Fibroblast of mammary gland (primary cell): ENCODE measurements at places on chromosomes 5 and 9.
A peak's percentile ranks its signal among the peaks of the same experiment; 100 is the strongest.

GRCh38 chr5:38641003-38641402, 84.6 kb upstream of the LIFR start:
- DNase-seq: no peak

DNA sequence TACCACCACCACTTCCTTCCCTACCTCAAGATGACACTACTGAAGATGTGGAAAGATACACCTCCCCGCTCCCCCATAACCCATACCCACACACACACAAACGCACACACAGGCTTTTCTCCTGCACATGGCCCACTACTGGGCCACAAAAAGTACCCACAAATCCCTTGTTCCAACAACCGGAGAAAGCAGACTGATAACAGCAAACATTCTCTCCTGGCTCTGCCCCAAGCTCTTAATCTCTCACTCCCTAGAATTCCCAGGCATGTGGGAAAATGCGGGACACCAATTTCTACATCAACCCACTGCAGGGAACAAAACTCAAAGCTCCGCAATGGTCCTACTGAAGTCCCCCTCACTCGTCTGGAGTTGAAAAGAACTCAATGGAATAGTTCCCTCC, 611.0 kb upstream of the KLF4 start:
- DNase-seq: no peak

- no peak for DNase-seq
Observed at GRCh38 chr5:127066721-127067120, 6.6 kb downstream of the C5orf63 start.

DNA sequence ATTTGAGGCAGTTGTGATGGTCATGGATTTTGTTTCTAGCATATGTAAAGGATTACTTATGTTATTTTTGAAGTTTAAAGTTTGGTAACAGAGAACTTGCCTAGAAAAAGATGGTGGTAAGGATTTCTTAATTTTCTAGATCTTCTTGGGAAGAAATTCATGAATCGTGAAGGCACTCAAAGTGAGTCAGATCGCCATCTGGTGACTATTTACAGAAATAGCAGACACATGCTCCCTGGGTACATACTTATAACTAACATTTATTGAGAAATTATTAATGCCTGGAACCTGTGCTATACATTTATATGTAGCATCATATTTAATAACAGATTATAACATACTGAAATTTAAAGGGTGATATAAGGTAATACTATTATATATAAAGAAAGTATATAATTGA, 299.7 kb downstream of the IZUMO3 start:
- peak; percentile 23 for DNase-seq

- no peak for DNase-seq
Observed at GRCh38 chr9:124741662-124742061, 29.4 kb downstream of the NR6A1 start.

DNA sequence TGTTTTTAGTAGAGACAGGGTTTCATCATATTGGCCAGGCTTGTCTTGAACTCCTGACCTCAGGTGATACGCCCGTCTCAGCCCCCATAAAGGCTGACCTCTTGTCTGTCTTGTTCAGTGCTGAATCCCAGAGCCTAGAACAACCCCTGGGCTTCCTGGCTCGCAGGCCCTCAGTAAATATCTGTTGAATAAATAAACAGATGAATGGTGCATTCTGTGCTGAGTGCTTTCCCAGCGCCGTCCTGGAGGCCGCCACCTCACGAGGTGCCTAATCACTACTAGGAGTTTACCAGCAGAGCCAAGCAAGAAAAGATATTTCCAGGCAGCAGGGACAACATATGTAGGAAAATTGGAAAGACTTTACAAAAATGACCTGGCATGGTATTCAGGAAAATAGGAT, 88.5 kb downstream of the SNX24 start:
- no peak for DNase-seq

GRCh38 chr9:93826209-93826608, 128.9 kb downstream of the BARX1 start:
- no peak for DNase-seq

GRCh38 chr5:143062379-143062778, 292.2 kb downstream of the ARHGAP26 start:
- no peak for DNase-seq

DNA sequence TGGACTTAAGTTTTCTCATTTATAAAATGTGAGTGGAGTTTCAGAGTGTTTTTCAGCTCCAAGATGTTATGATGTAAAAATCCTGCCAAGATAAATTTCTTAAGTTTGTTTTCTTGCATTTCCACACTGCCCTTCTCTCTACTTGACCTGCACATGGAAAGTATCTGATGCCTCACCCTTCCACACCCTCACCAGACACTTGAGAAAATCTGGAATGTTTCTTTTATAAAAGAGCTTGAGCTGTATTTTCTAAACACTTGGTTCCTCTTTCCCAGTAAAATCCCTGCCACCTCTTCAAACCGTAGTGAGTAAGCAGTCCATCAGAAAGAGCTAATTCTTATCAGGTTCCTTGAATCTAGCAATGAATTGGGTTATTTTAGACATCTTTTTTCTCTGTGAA, 42.9 kb downstream of the FOXD1 start:
- DNase-seq: no peak

- DNase-seq: peak; percentile 28
Observed at GRCh38 chr9:22143799-22144625, 134.9 kb upstream of the CDKN2B start.

GRCh38 chr5:75678155-75678554, 39.1 kb downstream of the POC5 start:
- DNase-seq: no peak

GRCh38 chr9:134485653-134486052, 155.9 kb upstream of the COL5A1 start:
- DNase-seq: no peak

DNA sequence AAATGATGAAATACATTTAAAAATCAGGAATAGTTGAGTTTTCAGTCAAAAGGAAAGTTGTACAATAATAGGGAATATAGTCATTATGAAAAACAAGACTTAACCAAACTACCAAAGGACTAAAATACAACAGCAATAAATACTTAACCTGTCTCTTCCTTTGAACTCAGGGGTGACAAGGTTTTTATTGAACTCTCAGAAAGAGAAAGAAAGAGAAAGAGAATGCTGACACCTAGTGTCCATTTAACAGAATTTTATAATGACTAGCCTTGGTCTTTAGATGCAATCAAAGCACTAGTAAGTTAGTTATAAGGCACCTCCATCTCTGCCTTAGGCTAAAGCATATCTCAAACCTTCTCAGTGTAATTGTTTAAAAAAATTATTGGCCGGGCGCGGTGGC, 47.5 kb downstream of the UIMC1 start:
- DNase-seq: peak; percentile 41

DNA sequence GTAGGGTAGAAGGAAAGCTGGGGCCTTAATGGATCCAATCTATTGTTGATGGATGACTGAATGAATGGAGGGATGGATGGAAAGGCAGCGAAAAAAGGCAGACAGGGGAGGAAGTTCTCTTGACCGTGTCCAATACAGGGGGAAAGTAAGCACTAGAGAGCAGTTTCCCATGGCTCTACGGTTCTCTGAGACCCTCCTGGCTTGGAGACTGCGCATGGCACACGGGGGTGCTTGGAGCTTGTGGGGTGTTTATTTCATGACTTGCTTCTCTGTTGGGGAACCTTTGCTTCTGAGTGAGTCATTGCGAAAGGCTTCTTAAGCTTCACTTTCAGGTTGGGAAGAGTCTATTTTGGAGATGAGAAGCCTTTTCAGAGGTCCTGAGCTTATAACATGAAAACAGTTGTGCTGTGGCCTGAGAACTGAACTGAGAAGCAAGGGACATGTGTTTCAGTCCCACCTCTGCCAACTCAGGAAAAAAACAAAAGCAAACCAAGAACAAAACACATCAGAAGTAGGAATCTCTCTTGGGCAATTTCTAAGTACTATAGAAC, 12.8 kb upstream of the TEX48 start:
- DNase-seq: no peak

DNA sequence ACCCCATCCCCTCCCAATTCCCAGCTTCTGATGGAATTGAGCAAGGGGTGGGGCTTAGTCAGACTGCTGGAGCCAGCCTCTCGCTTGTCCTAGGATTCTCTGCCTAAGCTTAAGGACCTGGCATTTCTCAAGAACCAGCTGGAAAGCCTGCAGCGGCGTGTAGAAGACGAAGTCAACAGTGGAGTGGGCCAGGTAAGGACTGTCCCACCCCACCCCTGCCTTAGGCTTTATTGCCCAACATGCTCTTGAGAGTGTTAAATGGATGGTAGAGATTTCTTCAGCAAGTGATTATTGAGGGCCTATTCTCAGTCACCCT, 1.1 kb downstream of the SLC35A4 start:
- peak; percentile 34 for DNase-seq

DNA sequence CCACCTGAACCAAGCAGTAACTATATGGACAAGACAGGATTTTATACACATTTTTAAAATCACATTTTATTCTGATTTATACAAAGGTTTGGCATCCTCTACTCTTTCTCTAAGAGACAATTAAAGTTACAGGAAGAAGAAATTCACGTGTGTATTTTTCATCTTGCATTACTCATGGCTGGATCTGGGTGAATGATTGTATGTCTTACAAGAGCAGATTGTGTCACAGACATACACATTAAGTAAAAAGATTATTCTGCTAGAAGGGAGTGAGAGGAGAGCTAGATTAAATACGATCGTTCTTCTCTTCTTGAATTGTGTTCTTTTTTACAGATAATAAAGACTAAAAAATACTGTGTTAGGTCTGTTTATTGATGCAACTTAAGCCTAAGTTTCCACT, 20.8 kb upstream of the CEP120 start:
- no peak for DNase-seq

GRCh38 chr5:4989118-4989517, 151.0 kb upstream of the ADAMTS16 start:
- DNase-seq: no peak

GRCh38 chr5:37424441-37424840, 45.3 kb downstream of the WDR70 start:
- no peak for DNase-seq

GRCh38 chr9:34446468-34446891, 11.9 kb downstream of the FAM219A start:
- peak; percentile 36 for DNase-seq

DNA sequence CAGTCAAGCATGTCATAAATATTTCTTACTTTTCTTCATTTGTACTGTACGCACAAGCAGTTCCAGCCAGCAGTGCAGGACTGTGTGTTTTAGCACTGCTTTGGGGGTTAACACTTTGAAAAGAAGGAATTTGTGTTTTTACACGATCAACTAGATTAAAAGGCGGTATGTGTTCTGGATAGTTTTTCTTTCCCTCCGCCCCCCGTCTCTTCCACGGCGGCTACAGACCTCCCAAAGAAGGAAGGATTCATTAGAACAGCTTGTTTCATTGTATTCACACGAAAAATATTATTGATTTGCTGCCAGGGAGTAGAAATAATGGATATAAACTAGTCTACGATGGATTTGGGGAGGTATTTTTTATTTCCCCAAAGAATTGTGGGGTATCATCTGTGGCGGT, 336.8 kb upstream of the RFX3 start:
- DNase-seq: no peak

- no peak for DNase-seq
Observed at GRCh38 chr9:8736805-8737204, 937.2 kb upstream of the DMAC1 start.

DNA sequence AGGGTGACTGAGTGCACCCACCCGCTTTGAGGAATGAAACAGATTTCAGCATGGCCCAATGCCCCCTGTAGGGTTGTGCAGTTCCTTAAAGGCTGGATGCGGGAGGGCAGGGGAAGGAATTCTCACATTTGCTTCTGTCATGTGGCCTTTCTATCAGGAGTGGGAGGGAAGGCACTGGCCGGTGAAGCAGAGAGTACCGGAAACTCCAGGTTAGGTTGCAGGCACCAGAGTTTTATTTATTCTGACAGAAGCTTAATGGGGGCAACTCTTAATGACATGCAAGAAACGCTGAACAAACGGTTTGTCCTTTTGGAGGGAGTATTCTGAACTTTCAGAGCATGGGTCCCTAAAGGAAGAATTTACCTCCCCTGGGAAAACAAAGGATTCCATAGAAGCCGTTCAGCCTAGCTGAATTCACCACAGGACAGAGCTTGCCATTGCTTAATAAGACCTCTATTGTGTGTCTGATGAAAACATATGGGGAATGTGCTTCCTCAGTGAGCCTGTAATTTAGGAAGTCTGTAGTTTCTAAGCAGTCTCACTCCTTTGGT, 44.1 kb upstream of the EQTN start:
- no peak for DNase-seq

- peak; percentile 24 for DNase-seq
Observed at GRCh38 chr5:66744040-66744439, 147.8 kb downstream of the MAST4 start.

DNA sequence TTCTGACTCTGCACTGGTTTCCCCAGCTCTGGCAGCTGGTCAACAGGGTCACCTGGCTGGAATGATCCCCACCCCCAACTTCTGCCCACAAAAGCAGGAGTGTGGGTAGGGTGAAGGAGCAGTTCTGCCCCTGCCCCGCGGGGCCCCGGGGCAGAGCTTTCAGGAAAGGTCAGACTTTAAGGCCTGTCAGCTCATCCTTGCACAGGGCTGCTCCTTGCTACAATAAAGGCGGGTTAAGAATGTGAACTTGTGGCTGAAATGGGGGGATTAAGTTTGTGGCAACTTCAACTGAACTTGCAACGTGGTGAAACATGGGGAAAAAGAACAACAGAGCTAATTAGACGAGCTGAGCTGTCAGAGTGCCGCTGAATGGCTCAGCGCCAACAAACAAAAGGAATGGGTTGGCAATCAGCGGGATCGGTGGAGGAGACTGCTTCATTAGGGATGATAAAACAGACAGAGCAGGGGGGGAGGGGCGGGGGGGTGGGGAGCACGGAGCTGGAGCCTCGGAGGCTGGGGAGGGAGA, 50.8 kb downstream of the CRB2 start:
- DNase-seq: no peak

GRCh38 chr5:78763659-78764189, 115.2 kb upstream of the LHFPL2 start:
- DNase-seq: no peak

DNA sequence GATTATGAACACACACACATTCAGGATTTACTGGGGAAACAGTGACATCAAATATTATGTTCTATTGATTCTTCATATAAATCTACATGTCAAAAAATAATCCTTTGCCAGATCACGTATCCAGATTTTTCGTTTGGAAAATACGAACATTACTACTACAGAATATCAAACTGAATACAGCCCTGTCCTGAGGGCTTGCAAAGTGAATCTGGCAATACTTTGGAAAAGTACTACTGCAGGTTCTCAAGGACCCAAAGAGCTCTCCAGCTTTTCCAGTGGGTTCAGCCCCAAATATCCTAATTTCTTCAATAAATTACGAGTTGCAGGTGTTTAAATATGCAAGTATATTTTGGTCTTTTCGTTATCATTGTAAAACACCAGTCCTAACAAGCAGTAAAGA, 411 bp upstream of the NDUFS4 start:
- DNase-seq: no peak

- DNase-seq: peak; percentile 61
Observed at GRCh38 chr5:131640043-131640856, 5.2 kb upstream of the RAPGEF6 start.
